H4 (cell line): ENCODE measurements at places on chromosomes 4 and X. TPM values are rescaled to one million over a fixed set of nuclear protein-coding genes. Genes with fewer than 3 reads are reported as not detected.
A peak's percentile ranks its signal among the peaks of the same experiment; 100 is the strongest.

RADX gene
- total RNA-seq: 10.8 and 15.8 TPM in 2 replicates

SMIM10L2A gene
- 0.04 and 0.25 TPM in 2 replicates for total RNA-seq

NCAPG gene
- total RNA-seq: 42.6 and 48.4 TPM in 2 replicates

ADH1C gene
- 0.06 and 1.6 TPM in 2 replicates for total RNA-seq

CXCL11 gene
- not detected in 2 replicates for total RNA-seq

ZDHHC15 gene
- 0.27 and 1.4 TPM in 2 replicates for total RNA-seq

XAGE5 gene
- total RNA-seq: not detected in 2 replicates

DNA sequence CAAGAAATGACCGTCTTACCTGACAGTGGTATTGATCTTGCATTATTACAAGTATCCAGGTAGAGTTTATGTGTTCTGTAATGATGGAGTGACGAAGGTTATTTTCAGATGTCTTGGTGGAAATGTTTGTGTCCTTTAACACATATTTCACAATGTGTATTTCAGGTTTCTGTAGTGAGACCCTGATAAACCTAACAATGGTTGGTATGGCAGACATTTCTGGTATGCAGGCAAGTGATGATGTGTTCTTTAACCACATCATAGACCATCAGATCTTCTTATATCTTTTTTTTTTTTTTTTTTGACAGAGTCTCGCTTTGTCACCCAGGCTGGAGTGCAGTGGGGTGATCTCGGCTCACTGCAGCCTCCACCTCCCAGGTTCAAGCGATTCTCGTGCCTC lies 14.6 kb upstream of the ATXN3L start:
- DNase-seq: no peak

DNA sequence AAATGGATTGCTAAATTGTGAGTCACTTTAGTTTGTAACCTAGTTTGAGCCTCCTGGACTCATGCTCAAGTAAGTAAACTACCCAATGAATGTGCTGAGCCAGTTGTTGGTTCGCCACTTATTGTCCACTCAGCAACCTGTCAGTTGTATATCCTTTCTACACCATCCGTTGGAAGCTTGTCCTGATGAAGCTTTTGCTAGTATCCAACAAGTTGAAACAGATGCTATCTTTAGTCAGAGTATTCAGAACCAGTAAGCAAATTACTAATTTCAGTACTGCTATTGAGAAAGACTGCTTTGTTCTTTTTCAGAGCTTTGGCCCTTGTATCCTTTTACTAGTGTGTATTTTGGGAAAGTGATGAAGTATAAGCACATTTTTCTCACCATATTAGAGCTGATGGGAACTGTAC lies 4.3 kb upstream of the NAA15 start:
- peak; percentile 38 for DNase-seq

DNA sequence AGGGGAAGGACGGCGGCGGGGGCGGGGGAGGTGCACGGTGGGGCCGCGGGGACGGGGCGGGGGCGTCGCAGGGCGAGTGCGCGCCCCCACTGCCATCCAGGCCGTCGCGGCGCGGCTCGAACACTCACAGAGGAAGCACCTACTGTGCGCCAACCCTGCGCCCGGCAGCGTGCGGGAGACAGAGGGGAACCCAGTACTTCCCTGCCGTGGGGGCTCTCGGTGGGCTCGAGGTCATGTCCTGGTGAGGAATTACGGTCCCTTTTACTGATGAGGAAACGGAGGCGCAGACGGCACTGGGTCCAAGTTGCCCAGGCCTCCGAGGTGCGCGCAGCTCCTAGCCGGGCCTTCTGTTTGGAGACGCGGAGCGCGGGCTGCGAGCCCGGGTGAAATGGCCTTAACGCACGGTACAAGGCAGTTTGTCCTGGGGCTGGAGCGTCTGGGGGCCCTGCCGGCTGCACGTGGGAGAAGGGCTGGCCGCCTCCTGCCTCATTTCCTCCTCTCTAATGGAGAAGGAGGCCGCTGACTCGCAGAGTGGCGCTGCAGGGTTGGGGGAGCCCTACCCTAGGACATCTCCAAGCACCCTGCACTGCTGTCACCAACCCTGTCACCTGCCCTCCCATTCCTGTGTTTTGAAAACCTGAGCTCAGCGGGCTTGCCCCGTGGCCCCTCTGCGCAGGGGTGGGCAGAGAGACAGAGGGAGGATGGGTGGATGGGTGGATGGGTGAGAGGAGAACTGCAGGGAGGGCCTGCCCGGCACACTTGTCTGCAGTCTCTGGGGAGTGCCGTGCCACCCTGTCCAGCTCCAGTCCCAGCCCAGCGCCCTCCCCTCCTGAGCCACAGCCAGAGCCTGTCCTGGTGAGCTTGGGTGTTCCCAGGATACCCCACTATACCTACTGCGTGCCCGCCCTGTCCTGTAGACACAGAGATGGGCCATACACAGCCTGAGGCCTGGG lies 106.0 kb downstream of the ADRA2C start:
- DNase-seq: no peak

- DNase-seq: peak; percentile 16
Measured at GRCh38 chr4:187552781-187553180, 442.8 kb upstream of the ZFP42 start.

- DNase-seq: peak; percentile 3
Measured at GRCh38 chr4:172514011-172514410, 654.6 kb upstream of the GALNT7 start.

DNA sequence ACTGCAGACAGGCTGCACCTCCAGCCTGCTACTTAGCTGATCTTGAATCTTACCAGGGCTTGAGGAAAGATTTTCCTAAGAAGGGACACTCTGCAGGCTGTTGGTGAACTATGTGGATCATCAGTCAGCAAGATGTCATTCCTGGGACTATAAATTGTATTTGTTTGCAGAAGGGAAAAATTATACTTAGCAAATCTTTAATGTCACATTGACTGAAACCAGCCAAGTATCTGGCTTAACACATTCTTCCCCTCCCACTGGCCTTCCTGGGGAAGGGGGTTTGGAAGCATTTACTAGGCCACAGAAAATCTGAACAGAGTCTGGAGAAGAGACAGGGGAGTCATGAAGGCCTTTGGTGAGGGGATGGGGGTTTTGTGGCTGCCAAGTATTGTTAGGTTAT lies 156.7 kb upstream of the EOLA2 start:
- no peak for DNase-seq
